ENCODE measurements at places on chromosomes 1 and 21. TPM values are rescaled to one million over a fixed set of nuclear protein-coding genes. Genes with fewer than 3 reads are reported as not detected.

DNA sequence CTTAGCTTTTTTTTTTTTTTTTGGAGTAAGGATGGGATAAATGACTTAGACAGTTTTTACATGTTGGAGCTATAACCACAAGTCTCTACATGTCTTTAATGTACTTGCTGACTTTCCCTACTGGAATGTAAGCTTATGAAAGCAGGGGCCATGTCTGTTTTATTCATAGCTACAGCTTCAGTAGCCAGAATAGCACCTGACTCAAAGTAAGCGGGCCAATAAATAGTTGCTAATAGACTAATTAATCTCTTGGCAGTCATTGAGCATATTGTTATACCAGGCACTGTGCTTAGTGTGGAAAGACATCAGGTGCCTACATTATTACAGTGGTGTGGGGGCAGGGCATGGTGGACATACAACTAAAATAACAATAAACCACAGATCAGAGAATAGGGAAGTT is 84.4 kb upstream of the HOOK1 start:
- DNase-seq, result no peak

GJA8 gene
- not detected for total RNA-seq

PTGS2 gene
- total RNA-seq, result 2.4 TPM

GRCh38 chr1:64856553-64856952 is 109.8 kb downstream of the JAK1 start:
- DNase-seq, result no peak

TIAM1 gene
- 2.7 TPM for total RNA-seq

DNA sequence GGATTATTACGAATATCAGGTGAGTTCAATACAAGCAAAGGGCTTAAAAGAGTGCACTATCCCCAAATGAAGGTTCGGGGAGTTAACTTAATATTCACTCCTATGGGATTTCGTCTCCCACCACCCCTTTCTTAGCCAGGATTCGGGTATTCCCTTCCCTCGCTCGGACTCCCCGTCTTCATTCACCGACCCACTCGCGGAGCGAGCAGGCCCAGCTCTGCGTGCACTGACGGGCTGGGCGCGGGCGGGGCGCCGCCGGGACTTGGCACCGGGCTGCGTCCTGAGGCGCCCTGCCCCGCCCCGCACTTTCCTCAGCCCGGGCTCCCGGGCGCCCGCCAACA is 7.7 kb upstream of the MPZL1 start:
- DNase-seq, result no peak

DIO1 gene
- not detected for total RNA-seq

C1orf87 gene
- not detected for total RNA-seq

SPATA1 gene
- total RNA-seq, result not detected

GRCh38 chr1:228448372-228448771 is 31.7 kb upstream of the TRIM17 start:
- no peak for DNase-seq

All from NCI-H460 (cell line).